ENCODE measurements at places on chromosomes 1 and 21. TPM values are rescaled to one million over a fixed set of nuclear protein-coding genes. Genes with fewer than 3 reads are reported as not detected.

DNA sequence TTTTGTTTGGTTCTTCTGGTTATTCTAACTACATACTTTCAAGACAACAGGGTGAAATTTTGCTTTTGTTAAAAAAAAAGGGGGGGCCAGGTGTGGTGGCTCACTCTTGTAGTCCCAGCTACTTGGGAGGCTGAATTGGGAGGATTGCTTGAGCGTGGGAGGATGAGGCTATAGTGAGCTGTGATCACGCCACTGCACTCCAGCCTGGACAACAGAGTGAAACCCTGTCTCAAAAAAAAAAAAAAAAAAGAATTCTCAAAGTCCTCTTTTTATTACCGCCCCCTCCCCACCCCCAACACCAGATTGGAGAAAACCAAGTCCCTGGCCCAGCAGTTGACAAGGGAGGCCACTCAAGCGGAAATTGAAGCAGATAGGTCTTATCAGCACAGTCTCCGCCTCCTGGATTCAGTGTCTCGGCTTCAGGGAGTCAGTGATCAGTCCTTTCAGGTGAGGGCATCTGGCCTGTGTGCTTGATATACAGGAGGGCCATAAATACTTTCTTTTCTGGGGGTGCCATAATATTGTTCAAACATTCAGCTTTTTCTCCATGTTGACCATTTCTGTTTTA is 50.2 kb downstream of the LAMC2 start:
- DNase-seq, result no peak

DNA sequence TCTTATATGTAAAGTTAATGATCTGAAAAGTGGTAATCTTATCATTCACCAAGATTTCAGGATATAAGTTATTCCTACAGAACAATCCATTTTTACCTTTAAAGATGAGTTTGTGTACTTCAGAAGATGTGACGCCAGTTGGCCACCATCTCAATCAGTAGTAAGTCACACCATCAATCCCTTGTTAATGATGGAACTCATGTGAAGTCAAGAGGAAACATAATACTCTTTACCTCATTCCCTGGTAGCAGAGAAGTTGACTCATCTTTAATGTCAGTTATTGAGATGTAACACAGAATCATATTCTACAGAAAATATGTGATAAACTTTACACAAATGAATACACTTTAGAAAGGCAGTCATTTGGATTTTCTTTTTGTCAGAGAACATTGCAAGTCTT is 38.2 kb downstream of the MRPL39 start:
- DNase-seq, result no peak

TPTE gene
- polyA plus RNA-seq, result not detected

- DNase-seq, result no peak
Measured at GRCh38 chr1:153616917-153617311, 789 bp upstream of the S100A14 start.

DNA sequence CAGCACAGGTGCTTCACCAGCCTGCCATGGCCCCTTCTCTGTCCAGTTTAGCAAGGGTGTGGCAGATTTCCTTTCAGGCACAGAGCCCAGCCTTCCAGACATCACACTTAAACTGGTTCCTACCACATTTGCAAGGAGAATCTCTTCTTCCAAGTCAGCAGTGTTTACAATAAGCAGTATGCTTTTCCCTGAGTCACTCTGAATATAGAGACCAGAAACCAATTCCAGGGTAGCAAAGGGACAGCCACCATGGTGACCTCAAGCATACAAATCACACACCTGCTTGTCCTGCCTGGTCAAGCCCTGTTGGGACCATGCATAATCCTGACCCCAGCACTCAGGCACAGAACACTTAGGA is 8.7 kb upstream of the CBR3 start:
- no peak for DNase-seq

- DNase-seq, result no peak
Measured at GRCh38 chr1:246788895-246789338, 64.7 kb downstream of the SCCPDH start.

DNA sequence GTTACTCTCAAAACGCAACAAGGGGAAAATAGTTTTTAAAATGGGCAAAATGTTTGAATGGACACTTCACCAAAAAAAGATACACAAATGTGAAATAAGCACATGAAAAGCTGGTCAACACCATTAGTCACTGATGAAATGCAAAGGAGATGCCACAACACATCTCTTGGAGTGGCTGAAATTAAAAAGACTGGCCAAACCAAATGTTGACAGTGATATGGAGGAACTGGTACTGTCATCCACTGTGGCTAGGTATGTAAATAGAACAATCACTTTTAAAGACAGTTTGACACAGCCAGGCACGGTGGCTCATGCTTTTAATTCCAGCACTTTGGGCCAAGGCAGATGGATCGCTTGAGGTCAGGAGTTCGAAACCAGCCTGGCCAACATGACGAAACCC is 91.1 kb downstream of the POFUT2 start:
- DNase-seq, result no peak

- DNase-seq, result no peak
Measured at GRCh38 chr21:20661745-20662422, 336.3 kb upstream of the NCAM2 start.

DNA sequence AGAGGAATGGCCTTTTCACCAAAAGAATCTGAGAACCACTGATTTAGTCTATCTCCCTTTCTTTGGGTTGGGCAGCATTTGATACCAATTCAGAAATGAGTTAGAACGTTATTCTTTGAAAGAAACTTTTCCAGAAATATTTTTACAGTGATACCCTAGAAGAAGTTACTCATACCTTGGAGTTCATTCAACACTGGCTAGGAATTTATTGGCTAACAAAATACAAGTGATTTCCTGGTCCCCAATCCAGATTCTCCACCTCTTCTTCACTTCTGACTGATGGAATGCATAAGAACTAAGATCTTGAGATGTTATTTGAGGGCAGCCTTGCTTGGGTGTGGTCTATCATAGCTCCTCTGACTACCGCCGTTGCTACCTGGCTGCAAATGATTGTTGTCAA is 9.4 kb downstream of the C1orf162 start:
- no peak for DNase-seq

DNA sequence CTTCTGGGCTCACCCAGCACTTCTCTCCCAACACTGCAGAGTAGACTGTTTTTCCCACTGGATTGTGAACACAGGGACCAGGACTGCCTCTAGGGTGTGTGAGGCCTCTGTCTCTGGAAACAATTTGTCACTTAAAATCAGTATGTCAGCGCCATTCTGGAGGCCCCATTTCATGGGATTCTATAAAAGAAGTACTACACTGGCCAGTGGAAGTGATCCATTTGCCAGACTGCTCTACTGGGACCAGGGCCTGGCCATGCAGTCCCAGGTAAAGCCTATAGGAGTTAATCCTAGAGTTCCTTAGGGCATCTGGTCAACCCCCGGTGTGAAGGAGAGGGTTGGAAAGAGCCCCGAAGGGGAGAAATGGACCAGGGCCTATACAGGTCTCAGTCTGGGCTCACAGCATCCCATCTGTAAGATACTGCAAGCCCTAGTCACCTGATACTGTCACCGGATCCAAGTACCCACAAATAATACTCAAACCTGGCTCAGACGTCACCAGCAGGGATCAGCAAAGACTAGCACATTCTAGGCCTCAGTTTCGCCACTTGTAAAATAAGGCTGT is 245.0 kb downstream of the FOXD2 start:
- DNase-seq, result no peak

DNA sequence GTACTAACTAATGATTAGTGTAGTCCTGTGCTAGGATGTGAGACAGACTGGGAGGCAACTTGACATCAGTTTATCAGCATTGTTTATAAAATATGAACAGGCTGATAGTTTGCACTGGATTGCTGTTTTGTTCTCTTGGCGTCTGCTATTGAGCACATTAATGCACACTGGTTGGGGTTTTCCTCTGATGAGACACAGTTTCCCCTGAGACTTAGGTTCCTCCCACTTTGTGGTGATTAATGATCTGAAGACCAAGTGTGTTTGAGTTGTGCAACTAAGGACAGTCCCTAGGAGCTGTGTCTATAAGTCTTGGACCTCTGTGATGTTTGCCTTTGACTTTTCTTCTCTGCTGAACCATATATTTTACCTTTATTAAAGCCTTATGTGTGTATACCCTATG is 1015.4 kb downstream of the AMY1C start:
- no peak for DNase-seq

RHEX gene
- not detected for polyA plus RNA-seq
